ENCODE measurements at places on chromosomes 1 and 21.

GRCh38 chr1:45446950-45447672 lies 43.9 kb downstream of the TESK2 start:
- DNase-seq = no peak

- DNase-seq = no peak
Measured at GRCh38 chr1:14128096-14128495, 428.1 kb downstream of the PRDM2 start.

DNA sequence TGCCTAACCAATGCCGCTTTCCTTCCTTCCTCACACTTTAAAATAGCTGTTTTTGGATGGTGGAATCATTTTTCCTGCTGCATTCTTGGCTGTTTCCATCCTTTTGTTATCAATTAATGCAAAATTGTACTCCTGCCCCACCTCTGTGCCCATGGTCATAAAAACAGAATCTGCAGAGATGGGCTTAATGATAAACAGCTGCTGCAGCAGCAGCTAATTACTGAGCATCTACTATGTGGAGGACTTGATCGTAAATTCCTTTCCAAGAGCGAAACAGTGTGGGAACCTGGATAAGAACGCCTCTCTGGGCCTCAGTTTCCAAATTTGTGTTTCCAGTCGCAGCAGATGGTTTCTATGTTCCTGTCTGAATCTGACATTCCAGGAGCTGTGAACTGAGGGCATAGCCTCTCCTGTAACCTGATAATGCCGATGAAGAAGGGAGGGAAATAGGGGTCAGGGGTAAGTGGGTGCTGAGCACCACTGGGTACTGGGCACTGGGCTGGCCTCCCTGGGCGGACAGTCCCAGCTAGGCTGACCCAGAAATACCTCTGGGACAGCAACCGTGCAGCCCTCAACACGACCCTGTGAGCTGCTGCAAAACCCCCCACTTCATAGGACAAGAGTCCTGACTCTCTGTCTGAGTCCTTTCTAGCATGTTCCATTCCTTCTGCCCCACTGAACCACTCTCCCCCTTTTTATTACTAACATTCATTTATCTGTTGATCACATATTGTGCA lies 121.7 kb downstream of the DMRTB1 start:
- no peak for DNase-seq

DNA sequence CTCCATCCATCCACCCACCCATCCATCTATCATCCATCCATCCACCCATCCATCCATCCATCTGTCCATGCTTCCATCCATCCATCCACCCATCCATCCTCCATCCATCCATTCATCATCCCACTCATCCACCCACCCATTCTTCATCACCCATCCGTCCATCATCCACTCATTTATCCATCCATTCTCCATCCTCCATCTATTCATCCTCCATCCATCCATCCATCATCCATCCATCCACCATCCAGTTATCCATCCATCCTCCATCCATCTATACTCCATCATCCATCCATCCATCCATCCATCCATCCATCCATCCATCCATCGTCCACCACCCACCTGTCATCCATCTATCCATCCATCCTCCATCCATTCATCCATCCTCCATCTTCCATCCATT lies 32.1 kb upstream of the ACTRT2 start:
- no peak for DNase-seq

DNA sequence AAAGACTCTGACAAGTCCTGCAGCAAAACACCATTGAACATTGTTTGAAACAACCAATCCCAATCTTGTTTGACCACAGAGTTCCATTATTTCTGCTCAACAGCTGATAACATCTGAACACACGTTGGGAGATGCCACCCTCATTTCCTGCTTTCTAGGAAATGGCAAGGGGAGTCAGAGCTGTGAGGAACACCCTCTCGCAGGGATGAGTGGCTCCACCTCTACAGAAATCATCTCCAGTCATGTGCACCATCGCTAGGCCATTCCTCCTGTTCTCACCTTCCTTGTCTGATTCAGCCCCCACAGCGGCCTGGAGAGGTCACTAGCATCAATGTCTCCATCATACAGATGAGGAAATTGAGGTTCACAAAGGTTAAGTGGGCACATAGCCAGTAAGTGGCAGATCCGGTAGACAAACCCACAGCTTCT lies 22.4 kb upstream of the RUNX3 start:
- DNase-seq = no peak

- no peak for DNase-seq
Measured at GRCh38 chr1:34749992-34750391, 4.9 kb upstream of the GJB5 start.

- no peak for DNase-seq
Measured at GRCh38 chr1:32622806-32623681, 27.3 kb downstream of the ZBTB8OS start.

GRCh38 chr1:206808615-206809014 lies 36.3 kb upstream of the IL10 start:
- no peak for DNase-seq

DNA sequence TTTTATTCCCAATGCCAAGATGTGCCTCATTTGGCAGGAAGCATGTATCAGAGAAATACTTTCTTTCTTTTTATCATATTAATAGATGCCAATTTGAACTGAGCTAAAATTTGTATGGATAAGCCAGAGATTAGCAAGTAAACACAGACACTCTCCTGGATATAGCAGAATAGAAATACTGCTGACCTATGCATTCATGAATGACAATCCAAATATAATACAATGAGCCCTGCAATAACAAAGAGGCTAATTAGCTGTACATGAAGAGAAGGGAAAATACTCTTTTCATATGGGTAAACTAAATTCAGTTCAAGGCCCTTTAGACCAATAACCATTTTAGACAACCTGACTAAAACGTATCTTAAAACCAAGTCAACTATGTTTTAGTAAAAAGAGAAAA lies 388.1 kb upstream of the NR5A2 start:
- DNase-seq = no peak

- DNase-seq = no peak
Measured at GRCh38 chr1:200364091-200364759, 45.6 kb downstream of the ZNF281 start.

DNA sequence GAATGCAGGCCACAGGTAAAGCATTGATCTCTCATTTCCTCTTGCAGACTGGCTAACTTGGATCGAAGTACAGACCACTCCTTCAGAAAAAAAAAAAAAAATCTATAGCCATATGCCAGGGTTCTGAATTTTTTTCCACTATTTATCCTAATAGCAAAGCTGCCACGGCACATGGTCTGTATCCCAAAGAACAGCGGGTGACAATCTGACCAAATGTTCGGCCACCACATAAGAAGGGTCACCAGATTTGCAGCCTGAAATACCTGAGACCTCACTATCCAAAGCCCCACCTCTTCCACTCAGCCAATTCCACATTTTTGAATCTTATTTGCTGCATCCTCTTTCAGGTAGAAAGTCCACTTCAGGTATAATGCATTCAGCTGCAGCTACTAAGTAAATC lies 55.6 kb upstream of the RGS7 start:
- no peak for DNase-seq

DNA sequence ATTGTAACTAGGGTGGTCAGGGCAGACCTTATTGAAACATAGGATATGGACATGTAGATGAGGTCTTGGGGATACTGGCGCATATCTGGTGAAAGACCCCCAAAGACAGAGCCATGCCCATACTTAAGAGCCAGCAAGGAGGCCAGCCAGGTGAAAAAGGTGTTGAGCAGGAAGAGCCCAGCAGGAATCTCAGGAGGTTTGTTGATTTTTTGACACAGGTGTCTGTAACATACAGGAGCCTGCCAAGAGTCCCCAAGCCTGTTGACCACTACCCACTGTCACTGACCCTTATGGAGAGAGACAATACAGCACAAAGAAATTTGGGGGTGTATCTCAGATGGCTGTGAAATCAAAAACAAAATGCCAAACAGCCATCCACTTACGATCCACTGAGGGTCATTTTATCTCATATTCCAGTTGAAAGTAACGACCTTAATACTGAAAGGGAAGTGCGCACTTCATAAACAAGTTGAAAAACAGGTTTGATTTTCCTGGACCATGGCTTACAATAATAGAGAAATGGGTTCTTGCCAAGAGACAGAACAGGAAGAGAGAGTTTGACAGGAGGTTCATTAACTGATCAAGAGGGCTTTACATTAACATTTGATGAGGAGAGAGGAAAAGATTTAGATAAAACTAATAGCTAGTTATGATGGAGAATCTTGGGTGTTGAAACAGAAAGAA lies 163.6 kb downstream of the GLUL start:
- DNase-seq = no peak

GRCh38 chr1:91733108-91733710 lies 152.7 kb downstream of the TGFBR3 start:
- DNase-seq = no peak

DNA sequence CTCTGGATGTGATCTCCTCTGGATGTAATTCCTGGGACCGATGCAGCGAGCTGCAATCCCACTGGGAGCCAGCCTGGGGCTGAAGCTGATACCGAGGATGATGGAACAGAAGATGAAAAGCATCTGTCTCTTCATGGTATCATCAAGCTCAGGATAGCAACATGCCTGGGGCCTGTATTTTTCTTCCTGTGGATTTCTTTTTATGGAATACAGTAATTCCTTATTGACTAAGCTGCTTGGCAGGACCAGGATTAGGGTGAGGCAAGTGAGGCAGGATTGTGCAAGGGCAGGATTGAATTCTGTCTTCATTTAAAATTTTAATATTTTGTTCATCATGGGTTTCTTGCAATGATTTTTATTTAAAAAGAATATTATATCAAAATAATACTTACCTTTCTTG lies 86.6 kb downstream of the SLC25A24 start:
- DNase-seq = no peak

- no peak for DNase-seq
Measured at GRCh38 chr1:6935361-6935883, 150.2 kb downstream of the CAMTA1 start.

GRCh38 chr1:227487606-227488005 lies 75.8 kb upstream of the ZNF678 start:
- DNase-seq = no peak

All from NCI-H1436 treated with DMSO at 0.1 percent for 48 hours (cell line).